ENCODE measurements at places on chromosomes 3 and 15.

GRCh38 chr15:83410532-83410931 is 36.6 kb upstream of the SH3GL3 start:
- DNase-seq, result no peak

DNA sequence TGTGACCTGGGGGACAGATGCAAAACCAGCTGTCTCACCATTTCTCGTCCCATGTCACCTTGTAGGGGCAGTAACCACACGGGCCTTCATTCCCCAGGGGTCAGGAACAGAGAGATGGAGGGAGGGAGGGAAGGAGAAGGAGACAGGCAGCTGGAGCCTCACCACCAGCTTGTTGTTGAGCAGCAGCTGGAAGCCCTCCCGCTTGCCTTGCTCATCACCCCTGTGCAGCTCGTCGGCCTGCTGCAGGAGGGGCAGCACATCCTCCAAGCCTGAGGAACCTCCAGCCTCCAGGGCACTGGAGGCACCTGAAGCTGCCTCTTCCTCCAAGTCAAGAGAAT is 10.3 kb downstream of the RMDN3 start:
- peak; percentile 57 for DNase-seq

DNA sequence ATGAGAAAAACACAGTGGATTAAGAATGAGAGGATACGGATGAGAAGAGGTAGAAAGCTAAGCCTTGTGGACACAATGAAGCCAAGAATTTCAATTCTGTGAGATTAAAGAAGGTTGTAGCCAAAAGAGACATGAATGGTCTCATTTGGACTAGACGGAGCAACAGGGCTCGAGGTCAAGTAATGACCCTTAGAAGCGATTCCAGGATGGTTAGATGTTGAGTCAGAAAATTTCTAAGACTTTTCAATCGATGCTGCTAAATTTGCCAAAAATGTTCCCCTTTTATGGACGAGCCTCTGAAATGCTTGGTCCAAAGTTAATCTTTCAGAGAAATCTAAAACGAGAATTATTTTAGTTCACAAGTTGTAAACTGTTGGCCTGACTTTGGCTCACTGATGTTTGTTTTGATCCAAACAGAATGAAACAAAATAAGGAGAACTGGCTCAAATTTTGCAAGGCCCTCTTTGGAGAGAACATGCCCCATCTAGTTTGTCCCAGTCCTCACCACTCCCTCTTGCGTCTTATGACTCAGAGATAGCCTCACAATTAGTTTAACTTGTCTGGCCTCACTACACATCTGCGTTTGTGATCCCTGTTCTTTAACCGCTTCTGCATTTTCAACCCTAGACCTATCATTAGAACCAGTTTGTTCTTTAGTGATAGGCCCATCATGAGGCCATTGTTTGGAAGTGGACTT is 235.5 kb downstream of the PDZRN3 start:
- no peak for DNase-seq

DNA sequence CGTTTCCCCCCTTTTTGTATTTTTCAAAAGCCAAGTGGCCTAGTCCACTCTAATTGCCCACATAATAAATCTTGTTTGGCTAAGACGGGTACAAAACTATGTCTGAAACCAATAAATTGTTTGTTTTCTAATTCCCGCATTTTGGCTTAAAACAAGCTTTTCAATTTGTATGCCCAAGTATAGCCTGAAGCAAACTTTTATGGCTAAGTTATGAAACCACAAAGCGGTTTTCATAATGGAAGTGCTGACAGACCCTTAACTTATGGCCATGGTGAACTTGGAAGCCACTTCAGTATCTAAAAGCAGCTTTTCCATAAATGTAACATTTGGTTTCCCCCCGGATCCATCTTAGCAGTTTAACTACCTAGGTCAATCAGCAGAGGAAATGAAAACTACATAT is 29.9 kb upstream of the POLR2M start:
- DNase-seq, result no peak

GRCh38 chr15:52680041-52680391 is 828 bp upstream of the ATOSA start:
- peak; percentile 43 for DNase-seq

DNA sequence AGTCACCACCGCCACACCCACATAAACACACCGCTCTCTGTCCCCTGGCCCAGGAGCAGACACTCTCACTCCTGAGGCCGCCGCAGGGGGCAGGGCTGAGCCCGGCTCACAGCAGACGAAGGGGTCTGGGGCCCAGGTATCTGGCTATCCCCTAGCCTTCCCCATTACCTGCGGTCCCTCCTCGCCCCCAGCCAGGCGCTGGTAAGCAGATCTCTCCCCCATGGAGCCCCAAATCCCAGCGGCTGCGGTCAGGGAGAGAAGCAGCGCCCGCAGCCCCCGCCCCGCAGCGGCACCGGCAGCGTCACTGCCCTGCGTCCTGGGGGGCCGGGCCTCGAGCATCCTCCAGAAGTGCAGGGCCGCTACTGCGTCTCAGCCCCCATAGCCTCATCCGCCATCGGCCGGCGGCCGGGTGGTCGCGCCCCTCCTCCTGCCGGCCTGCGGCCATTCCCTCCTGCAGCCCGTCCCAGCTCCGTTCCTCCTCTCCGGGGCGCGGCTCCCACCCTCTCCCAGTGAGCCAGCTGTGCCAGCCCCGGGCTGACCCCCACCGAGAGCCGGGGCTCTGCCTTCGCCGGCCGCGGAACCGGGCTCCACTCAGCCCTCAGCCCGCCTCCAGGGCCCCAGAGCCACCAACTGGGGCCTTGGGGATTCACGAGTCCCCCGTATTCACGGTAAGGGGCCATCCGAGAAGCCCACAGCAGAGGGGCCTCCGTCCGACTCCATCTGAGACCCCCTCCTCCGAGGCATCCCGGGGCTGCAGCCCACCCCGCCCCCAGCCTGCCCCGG is 13.1 kb downstream of the TNK2 start:
- DNase-seq, result peak; percentile 69

DNA sequence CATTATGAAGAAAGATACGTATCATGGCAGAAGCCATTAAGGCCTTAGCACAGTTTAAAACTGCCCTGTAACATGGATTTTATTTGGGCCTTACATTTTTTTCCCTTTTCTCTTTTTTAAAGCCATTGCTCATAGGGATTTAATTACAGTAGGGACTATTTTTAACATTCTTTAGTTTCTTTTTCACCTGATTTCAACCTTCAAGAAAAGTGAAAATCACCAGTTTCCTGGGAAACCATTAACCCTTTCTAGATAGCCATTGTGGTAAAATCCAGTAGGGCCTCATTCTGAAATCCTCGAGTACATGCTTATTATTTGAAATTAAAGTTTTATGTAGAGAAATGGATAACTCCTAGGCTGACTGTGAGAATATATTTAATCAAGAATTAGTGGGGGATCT is 3.1 kb downstream of the SPRED1 start:
- peak; percentile 8 for DNase-seq

GRCh38 chr3:112640930-112641801 is at the start of gene CCDC80:
Gene CCDC80, minus strand, starts transcription at chr3:112641143. Its CDS starts 1,238 bp downstream, at chr3:112639905.
- no peak for DNase-seq

DNA sequence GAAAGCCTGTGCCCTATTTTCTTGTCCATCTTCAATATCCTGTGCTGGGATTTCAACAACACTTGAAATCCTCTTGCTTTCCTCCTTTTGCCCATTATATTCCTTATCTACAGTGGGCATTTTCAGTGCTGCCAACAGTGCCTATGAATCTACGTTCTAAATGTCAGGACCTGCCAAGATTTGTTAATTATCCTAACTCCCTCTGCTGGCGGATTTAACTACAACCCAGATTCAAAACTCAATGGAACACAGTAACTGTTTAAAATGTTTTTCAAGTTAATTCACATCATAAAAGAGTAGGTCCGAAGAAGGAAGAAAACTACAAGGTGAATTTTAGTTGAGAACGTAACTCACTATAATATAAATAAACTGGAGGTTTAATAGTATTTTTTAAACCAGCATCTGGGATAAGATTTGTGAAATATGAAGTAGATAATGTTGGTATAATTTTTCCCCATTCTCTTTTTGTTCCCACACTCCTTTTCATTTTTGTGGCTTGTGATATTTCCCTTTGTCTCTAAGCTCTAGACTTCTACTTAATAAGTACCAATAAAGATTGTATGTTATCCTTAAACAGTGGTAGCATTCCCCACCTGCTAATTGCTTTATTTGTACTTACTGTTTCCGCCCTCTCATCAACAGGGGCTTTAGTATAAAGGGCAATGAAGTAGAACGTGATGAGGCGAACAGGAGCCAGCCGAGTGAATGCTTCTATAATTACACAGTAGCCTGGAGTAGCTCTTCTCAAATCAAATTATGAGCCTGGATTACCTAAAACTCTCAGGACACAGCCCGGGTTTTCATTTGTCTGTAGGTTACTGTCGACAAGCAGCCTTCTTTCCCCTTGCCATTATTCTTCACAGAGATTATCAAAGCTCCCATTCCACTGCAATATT is 302.5 kb upstream of the ATP11B start:
- DNase-seq, result no peak

DNA sequence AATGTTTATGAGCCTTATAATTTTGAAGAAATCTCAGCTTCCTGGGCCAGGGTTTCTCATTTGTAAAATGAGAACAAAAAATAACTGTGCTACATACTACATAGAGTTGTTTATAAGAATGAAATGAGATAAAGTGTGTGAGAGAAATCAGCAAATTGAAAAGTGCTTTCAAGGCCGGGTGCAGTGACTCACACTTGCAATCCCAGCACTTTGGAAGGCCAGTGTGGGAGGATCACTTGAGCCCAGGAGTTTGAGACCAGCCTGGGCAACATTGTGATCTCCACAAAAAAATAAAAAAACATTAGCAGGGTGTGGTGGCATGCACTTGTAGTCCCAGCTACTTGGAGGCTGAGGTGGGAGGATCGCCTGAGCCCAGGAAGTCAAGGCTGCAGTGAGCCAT is 22.4 kb downstream of the FOXB1 start:
- no peak for DNase-seq

DNA sequence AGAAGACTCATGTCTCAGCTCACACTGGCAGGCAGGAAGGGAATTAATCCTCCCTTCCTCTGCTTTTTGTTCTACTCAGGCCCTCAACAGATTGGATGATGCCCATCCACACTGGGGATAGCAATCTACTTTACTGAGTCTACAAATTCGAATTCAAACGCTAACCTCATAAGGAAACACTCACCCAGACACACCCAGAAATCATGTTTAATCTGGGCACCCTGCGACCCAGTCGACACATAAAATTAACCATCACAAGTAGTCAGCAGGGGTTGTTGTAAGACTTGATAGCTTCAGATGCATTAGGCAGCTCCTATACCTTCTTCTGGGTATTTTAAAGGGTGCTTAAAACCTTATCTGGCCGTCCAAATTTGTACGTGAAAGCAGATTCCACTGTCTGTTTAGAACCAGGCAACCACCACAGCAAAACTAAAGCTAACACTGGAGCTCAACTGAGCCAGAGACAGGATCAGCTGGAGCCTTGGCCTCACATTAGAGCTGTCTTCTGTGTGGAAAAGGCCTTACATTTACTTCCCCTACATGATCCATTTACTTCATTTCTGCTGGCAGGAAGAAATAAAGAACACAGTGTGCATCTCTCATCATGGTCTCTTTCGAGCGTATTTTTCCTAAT is 407.3 kb upstream of the PPP2R3A start:
- no peak for DNase-seq

- no peak for DNase-seq
Observed at GRCh38 chr3:71974786-71975185, 189.8 kb upstream of the PROK2 start.

GRCh38 chr15:74425630-74426029 is 8.1 kb downstream of the SEMA7A start:
- peak; percentile 31 for DNase-seq

DNA sequence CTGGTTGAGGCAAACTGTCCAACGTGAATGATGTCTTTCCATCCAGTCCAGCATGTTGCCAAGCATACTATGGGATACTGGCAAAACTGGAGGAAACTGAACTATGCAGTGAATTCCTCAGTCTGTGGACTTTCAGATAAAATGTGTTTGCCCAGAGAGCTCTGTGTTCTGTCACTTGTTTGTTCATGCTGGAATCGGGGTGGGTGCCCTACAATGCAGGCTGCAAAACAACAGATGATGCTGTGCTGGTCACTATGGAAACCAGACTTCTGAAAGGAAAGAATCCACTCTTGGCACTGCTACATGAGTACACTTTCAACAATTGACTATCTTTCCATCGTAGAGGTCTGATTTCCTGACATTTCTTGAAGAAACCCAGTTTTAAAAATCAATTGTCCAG is 272.5 kb upstream of the ARHGEF26 start:
- DNase-seq, result no peak

DNA sequence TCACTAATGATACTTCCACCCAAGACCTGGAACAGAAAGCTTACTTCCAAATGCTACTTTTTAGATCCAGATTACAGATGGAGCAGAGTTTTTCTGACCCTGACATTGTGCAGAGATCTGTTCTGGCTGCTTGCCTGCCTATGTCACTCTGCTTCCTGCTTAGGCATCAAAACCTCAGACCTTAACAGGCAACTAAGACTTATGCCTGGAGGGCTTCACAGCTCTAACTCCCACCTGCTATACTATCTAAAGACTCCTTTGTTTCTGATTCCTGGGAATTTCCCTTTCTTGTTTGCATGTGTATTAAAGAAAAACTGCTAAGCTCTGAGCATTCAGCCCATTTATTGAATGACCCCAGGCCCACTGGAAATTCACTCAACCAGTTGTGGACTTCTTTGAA is 157.4 kb upstream of the NPHP3 start:
- DNase-seq, result no peak

- peak; percentile 54 for DNase-seq
Observed at GRCh38 chr3:87167628-87168456, 59.3 kb upstream of the CHMP2B start.

- DNase-seq, result no peak
Observed at GRCh38 chr3:154794391-154794790, 285.7 kb upstream of the MME start.

DNA sequence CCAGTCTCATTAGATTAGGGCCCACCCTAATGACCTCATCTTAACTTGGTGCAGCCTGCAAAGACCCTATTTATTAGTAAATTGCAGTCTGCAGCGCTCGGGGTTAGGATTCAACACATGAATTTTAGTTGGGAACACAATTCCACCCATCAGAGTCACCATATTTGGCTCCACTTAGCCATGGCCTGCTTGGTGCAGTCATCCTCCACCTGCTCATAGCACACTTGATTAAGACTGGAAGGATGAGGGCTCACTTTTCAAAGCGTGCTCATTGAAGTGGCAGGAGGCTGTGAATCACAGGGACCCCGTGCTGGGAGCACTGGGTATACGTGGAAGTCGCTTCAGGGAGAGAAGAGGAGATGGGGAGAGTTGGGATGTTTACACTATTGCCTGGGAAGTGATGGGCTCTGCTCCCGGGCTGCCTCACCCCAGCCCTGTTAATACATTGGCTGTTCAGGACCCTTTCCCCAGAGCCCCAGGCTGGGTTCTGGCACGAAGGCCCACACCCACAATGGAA is 68.2 kb downstream of the ASB7 start:
- DNase-seq, result no peak

GRCh38 chr15:42138968-42139386 is 17.5 kb downstream of the PLA2G4F start:
- DNase-seq, result no peak
